ENCODE measurements at places on chromosomes 12 and 14.

DNA sequence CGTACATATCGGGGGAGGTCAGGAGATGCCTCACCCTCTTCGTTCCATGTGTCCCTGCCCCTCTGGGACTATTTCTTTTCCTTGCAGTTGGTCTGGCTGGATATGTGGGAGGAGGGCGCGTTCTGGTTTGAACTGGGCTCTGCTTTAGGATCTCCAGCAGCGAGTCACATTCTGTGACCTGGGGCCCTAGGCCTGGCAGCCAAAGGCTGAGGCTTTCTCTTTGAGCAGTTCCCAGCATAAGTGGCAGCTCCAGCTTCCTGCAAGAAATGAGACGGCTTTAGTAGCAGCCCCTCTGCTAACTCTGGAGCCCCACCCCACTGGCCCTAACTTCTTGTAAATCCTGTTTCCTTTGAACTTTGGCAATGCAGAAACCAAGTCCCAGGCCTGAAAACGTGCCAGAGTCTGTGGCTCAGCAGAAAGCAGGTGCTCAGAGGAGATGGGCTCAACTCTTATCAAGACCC is 274.8 kb downstream of the DPF3 start:
- DNase-seq: no peak

- no peak for DNase-seq
Observed at GRCh38 chr14:94285158-94285557, 7.9 kb downstream of the SERPINA10 start.

DNA sequence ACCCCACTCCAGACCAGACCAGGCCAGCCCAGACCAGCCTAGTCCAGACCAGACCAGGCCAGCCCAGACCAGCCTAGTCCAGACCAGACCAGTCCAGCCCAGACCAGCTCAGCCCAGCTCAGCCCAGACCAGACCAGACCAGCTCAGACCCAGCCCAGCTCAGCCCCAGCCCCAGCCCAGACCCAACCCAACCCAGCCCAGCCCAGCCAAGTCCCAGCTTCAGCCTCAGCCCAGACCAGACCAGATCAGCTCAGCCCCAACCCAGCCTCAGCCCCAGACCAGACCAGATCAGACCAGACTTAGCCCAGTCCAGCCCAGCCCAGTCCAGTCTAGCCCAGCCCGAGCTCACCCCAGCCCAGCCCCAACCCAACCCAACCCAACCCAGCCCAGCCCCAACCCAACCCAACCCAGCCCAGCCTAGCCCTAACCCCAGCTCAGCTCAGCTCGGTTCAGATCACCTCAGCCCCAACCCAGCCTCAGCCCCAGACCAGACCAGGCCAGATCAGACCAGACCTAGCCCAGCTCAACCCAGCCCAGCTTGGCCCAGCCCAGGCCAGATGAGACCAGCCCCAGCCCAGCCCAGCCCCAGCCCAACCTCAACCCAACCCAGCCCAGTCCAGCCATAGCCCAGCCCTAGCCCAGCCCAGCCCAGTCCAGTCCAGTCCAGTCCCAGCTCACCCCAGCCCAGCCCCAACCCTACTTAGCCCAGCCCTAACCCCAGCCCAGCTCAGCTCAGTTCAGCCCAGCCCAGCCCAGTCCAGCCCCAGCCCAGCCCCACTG is 204.7 kb downstream of the BCL11B start:
- DNase-seq: no peak

GRCh38 chr12:109817627-109818231 is 15.5 kb downstream of the TRPV4 start:
- DNase-seq: no peak

- peak; percentile 8 for DNase-seq
Observed at GRCh38 chr12:48601013-48601756, 31.3 kb upstream of the LALBA start.

DNA sequence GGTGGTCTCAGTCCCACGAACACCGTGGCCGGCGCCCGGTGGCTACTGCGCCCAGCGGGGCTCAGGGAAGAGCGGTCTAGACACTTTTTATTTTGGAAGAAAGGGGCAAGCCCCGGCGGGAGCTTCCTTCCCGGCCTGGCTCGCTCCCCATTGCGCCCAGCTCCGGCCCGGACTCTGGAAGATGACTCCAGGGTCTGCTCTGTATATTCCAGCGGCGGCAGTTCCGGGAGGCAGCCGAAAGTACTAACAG is 225.1 kb upstream of the CRY1 start:
- no peak for DNase-seq

GRCh38 chr14:29805415-29806123 is 122.1 kb downstream of the PRKD1 start:
- DNase-seq: peak; percentile 99

DNA sequence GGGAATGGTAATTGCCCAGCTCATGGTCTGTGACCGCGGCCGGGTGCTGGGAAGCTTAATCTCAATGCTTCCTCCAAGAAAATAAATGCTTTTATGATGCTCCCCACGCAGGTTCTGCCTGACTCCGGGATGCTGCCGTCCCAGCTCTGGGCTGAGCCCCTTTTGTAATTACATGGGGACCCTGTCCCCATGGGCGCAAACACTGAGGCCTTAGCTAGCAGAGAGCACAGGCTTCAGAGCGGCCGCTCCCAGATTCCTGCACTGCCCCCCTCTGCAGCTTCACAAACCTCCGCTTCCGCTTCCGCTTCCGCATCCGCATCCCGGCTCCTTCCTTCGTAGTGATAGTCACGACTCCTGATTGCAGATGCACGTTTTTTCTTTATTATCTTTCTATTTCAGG is 129.5 kb downstream of the KIF26A start:
- no peak for DNase-seq

- no peak for DNase-seq
Observed at GRCh38 chr14:97544571-97544970, 747.4 kb downstream of the VRK1 start.

GRCh38 chr12:94766397-94766796 is 116.0 kb upstream of the TMCC3 start:
- DNase-seq: no peak

DNA sequence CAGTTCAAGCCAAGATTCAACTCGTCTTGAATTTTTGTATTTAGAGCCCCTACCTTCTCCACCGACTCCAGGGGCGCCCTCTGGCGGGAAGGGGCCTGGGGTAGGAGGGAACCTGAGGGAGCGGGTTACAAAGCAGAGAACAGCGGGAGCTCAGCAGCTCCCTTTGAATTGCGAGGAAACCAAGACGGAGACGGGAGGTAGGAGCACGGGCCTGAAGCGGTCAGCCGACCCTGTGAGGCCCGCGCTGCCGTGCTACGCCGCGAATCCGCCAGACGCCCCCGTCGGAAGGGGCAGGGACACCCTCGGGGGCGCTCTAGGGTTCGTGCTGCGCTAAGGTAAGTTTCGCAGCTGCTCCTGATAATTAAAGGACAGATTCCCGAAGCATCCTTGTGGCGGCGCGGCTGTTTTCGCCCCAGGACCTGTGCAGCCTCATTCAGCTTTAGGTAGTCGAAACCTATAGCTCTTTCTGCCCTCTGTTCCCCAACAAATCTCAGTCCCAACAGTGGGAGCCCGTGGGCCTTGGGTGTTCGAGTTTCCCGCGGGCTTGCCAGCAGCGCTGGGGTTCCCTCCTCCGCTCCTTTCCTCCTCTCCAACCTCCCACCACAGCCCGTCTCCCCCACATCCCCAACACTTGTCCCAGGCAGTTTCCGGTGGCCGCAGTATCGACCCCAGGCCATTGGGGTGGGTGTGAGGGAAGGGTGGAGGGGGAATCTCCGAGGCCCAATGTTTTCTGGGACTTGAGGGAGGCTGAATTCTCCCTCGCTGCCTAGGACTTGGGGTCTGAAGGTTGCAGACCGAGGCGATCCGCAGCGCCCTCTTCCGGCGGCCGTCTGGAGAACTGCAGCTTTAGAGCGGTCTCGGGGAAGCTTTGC is 5.1 kb upstream of the NKX2-1 start:
- DNase-seq: no peak

DNA sequence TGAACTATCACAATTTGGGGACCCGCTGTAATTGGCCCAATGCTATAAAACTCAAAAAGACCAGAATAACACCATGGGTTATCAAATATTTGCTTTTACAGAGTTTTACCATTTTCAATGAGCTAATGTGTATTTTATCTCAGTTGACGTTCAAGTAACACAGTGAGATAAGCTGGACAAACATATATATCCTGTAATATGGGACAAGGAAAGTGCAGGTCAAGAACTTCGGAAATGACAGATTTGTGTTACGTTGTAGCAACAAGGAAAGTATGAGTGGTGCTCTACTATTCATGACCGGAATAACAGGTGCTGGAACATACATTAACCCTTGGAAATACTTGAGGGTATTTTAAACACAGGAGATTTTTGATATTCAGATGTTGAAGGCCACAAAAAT is 566.4 kb upstream of the FLRT2 start:
- no peak for DNase-seq

DNA sequence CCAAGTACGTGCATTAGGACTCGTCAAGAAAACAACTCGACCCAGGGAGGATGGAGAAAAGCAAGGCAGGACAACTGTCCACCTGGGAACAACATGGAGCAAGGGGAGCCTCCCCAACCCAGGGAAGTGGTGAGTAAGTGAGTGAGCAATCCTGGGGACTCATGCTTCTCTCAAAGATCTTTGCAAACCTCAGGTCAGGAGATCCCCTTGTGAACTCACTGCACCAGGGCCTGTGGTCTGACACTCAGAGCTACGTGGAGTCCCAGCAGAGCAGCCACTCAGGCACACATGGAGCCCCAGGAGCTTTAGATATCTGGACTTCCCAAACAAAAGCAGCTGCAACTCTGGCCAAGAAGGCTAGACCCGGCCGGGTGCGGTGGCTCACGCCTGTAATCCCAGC is 12.2 kb upstream of the OR5AU1 start:
- no peak for DNase-seq

GRCh38 chr14:34688470-34689206 is 25.8 kb downstream of the CFL2 start:
- DNase-seq: no peak

DNA sequence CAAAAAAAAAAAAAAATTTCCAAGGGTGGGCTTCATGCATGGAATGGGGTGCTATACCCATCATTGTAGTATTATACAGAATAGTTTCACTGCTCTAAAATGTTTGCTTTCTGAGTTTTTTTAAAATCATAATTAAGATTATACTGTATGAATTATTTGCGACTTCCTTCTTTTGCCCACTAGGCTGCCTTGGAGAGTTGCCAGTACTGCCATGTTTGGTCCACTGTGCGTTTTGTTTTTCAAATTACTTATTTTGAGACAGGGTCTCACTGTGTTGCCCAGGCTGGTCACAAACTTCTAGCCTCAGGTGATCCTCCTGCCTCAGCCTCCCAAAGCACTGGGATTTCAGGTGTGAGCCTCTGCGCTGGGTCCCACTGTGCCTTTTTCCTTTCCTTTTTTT is 19.9 kb downstream of the PLBD2 start:
- no peak for DNase-seq

DNA sequence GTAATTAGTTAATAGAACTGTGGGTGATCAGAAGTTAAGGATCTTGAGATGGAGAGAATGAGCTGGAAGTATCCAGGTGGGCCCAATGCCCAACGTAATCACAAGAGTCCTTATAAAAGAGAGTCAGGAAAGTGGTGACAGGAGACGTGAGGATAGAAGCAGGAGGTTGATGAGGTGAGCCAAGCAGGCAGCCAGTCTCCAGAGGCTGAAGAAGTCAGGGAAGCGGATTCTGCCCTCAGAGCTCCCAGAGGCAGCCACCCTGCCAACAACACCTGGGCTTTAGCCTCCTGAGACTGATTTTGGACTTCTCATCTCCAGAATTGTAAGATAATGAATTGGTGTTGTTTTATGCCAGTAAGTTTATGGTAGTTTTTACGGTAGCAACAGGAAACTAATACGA is 10.1 kb upstream of the SAV1 start:
- no peak for DNase-seq

DNA sequence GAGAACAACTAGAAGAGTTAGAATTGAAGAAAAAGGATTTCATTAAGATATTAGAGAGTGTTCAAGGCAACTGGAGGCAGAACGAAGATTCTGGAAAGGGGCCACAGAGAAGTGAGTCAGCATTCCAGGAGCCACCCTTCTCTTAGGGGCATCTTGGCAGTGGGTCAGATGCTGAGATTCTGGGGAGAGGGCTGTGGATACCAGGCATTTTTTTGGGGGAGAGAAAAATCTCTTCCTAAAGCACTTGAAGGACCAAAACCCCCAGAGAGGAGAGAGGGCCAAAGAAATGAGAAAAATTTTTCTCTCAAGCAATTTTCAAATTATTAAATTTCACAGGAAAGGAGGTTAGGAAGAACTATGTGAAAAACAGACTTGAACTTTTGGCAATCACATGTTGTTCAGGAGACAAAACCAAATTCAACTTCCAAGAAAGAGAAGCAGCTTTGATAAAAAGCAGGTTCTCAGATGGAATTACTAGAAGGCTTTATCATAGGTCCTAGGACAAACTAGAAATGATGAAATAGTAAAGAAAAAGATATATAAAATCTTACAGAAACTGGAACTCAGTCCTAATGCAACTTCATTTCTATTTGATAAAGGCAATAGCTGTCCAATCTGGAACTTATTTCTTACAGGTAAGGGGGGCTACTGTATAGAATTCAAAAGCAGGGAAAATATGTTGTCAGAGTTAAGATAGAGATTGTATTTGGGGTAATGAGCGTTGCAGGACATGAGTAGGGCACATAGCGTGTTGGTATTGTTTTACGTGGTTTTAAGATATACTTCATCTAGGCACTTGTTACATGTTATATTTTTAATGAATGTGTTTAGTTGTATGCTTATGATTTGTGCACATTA is 1.1 kb upstream of the CLEC2D start:
- peak; percentile 35 for DNase-seq

- peak; percentile 81 for DNase-seq
Observed at GRCh38 chr12:101773650-101774162, 34.4 kb upstream of the SYCP3 start.

All from fibroblast of lung (primary cell).